ENCODE measurements at places on chromosomes 13 and 19. TPM values are rescaled to one million over a fixed set of nuclear protein-coding genes. Genes with fewer than 3 reads are reported as not detected.

DNA sequence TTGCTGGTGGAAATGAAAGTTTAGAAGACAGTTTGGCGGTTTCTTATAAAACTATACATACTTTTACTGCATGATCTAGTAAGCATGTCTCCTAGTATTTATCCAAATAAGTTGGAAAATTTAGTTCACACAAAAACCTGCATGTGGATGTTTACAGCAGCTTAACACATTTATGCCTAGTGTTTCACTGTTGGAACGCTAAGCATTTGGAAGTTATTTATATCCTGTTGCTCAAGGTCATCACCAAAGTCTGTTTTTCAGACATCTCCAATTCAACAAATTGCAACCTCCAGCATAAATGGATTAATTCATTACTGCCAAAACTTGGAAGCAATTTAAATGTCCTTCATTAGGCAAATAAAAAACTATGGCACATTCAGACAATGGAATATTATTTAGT lies 461.8 kb downstream of the SUCLA2 start:
- H3K27ac ChIP-seq: no peak overlapping the region
- H3K4me3 ChIP-seq: no peak overlapping the region
- H3K27me3 ChIP-seq: no peaks in the 10 kb centered on the region
- DNase-seq: no peak
- H3K4me1 ChIP-seq: no peaks in the 10 kb centered on the region
- H3K36me3 ChIP-seq: no peaks in the 10 kb centered on the region

- peaks cover 3% of the 10 kb centered on the region for H3K27me3 ChIP-seq
- H3K36me3 ChIP-seq: no peaks in the 10 kb centered on the region
- no peak for DNase-seq
- no peak overlapping the region for H3K4me3 ChIP-seq
- no peak overlapping the region for H3K27ac ChIP-seq
Observed at GRCh38 chr19:29239213-29239776, 26.3 kb upstream of the UQCRFS1 start.

DNA sequence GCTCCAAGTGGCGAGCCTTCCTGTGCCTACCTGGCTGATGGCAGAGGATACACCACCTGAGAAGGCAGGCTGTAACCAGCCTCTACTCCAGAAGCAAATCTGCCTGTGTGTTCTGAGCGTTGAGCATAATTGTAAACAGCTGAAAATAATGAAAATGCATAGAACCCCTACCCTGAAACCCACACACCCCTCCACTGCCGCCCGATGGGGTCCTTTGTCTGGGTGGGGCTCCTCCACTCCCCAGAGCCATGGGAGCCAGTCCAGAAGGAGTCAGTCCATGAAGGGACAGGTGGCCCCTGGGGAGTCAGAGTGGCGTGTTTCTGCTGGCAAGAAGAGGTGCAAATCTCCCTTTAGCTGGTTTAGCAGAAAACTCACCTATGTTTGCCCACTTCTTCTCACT lies 8.0 kb upstream of the SOX1 start:
- H3K27me3 ChIP-seq: no peaks in the 10 kb centered on the region
- H3K4me3 ChIP-seq: no peak overlapping the region
- DNase-seq: no peak
- H3K27ac ChIP-seq: no peak overlapping the region

DNA sequence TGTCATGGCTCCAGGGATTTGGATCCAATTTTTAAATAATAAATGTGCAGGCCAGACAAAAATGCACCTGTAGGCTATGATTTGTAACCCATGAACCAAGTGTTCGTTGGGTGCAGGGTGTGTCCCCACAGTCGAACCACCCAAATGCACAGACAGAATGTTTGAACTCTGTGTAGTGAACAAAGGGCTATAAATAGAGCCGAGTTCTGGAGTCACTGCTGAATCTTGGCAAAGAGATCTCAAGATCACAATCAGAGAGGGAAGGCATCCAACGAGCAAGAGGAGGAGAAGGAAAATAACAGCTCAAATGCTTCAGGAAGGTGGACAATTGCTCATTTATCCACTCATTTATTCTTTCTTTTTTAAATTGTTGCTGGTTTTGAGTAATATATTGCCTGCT lies 547.9 kb downstream of the FGF9 start:
- no peak for DNase-seq
- no peak overlapping the region for H3K4me3 ChIP-seq
- no peaks in the 10 kb centered on the region for H3K27me3 ChIP-seq
- no peaks in the 10 kb centered on the region for H3K4me1 ChIP-seq

- DNase-seq: no peak
- no peaks in the 10 kb centered on the region for H3K27me3 ChIP-seq
- no peak overlapping the region for H3K27ac ChIP-seq
- no peaks in the 10 kb centered on the region for H3K36me3 ChIP-seq
- no peak overlapping the region for H3K4me3 ChIP-seq
- no peaks in the 10 kb centered on the region for H3K4me1 ChIP-seq
Observed at GRCh38 chr19:738509-739128, 12.3 kb upstream of the MISP start.

GRCh38 chr19:30373593-30373992 lies 1.4 kb downstream of the ZNF536 start:
- no peak for DNase-seq
- no peak overlapping the region for H3K4me3 ChIP-seq
- H3K27me3 ChIP-seq: no peaks in the 10 kb centered on the region
- no peaks in the 10 kb centered on the region for H3K4me1 ChIP-seq
- H3K27ac ChIP-seq: no peak overlapping the region

DNA sequence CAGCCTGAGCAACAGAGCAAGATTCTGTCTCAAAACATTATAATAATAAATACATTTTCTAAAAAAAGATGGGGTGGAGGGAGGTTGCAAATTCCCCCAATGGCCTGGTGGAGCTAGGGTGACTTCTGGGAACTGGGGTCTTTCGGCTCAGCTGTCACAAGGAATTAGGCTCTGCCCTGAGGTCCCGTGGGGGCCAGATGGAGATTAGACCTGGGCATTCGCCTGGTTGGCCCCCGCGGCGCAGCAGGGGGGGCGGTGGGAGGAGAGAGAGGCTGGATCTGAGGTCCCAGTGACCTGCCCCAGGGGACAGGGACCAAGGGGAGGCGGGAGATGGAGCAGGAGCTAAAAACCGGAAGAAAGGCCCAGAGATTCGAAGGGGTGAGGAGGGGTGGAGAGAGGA lies 14.8 kb downstream of the FUT6 start:
- H3K4me1 ChIP-seq: peaks cover 18% of the 10 kb centered on the region
- H3K27ac ChIP-seq: no peak overlapping the region
- no peaks in the 10 kb centered on the region for H3K36me3 ChIP-seq
- H3K27me3 ChIP-seq: no peaks in the 10 kb centered on the region

GRCh38 chr13:100517728-100518127 lies 70.9 kb downstream of the GGACT start:
- no peaks in the 10 kb centered on the region for H3K36me3 ChIP-seq
- no peaks in the 10 kb centered on the region for H3K27me3 ChIP-seq
- peaks cover 23% of the 10 kb centered on the region for H3K4me1 ChIP-seq

DNA sequence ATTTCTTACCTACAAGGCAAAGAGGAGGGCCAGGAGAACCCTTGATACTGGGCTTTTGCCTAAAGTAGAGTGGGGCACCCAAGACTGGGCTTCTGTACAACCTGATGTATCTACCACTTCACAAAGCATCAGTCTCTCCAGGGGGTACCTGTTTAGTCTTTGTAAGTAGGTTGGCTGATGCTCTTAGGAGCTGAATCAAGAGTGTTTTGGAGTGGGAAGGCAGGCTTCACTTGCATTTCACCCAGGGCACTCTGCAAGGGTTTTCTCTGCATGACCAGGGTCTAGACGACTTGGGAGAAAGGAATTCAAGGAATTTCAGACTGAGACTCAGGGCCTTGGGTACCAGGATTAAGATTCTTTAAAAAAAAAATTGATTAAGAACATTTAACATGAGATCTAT lies 361.5 kb downstream of the RFC3 start:
- H3K4me3 ChIP-seq: no peak overlapping the region
- H3K36me3 ChIP-seq: no peaks in the 10 kb centered on the region
- H3K4me1 ChIP-seq: no peaks in the 10 kb centered on the region
- H3K27me3 ChIP-seq: no peaks in the 10 kb centered on the region
- no peak overlapping the region for H3K27ac ChIP-seq
- DNase-seq: no peak

- no peak overlapping the region for H3K27ac ChIP-seq
- no peak overlapping the region for H3K4me3 ChIP-seq
- no peaks in the 10 kb centered on the region for H3K4me1 ChIP-seq
- H3K27me3 ChIP-seq: no peaks in the 10 kb centered on the region
Observed at GRCh38 chr13:45506811-45507210, 42.1 kb downstream of the COG3 start.

ZNF415 gene
- total RNA-seq: 4.8 TPM

LMTK3 gene
- 3.1 TPM for total RNA-seq

PCSK4 gene
- 2.7 TPM for total RNA-seq

ADGRE3 gene
- total RNA-seq: not detected

MEIS3 gene
- total RNA-seq: 4.1 TPM

ICAM5 gene
- 0.13 TPM for total RNA-seq
